ENCODE measurements at places on chromosomes 16 and 17.

DNA sequence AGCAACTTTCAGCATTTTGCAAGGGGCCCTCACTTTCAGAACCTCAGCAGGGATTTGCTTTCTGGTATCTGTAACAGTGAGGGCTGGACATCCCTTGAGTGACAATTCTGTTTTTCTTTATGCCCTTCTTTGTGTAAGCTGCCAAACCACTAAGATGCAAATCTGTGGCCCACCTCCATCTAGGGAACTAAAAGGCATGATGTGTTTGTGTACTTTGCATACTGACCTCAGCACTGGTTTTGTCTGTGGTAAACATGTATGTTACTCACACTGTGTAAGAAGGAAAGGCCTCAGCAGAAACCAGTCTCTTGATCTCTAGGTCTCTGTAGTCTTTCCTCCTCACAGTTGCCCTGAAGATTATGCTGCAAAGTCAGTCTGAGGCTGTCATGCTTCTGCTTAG is 396.6 kb upstream of the DYNLRB2 start:
- DNase-seq = no peak

GRCh38 chr16:82476786-82477185 is 150.0 kb upstream of the CDH13 start:
- DNase-seq = no peak

DNA sequence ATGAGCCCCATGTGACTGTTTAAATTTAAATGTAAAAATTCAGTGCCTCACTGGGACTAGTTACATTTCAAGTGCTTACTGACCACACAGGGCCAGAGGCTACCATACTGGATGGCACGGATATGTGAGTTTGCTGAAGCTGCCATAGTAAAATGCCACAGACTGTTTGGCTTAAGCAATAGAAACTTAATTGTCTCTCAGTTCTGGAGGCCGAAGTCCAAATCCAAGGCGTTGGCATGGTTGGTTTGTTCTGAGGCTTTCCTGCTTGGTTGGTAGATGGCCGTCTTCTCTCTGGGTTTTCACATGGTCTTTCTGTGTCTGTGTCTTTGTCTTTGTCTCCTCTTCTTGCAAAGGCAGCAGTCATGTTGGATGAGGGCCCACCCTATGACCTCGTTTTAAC is 878.9 kb upstream of the RBFOX1 start:
- no peak for DNase-seq

DNA sequence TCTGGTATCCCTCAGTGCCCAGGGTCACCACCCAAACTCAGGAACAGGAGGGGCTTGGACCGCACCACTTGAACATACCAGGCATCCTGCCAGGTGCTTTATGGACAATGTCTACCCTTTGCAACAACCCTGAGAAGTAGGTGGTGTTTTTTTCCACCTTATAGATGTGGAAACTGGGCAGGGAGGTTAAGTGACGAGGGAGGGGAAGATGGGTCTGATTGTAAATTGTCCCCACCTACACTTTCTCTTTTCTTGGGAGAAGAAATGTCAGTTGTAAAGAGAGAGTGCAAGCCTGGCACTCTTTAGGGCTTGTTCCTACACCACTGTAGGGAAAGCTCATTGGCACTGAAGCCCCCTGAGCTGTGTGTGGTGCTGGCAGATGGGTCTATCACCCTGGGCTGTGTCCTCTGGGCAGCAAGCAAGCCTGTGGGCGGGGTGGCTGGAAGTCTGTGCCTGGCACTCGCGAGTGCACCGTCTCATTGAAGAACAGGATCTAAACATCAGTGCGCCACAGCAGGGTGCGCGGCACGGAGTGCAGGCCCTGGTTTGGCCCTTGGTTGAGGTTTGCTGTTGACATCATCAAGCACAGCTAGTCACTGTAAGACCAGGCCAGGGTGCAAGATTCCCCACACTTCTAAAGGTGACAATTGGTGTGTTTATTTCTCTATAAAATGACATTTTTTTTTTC is 15.1 kb downstream of the NOD2 start:
- DNase-seq = no peak

GRCh38 chr16:9155871-9156270 is 64.4 kb downstream of the HAPSTR1 start:
- no peak for DNase-seq

DNA sequence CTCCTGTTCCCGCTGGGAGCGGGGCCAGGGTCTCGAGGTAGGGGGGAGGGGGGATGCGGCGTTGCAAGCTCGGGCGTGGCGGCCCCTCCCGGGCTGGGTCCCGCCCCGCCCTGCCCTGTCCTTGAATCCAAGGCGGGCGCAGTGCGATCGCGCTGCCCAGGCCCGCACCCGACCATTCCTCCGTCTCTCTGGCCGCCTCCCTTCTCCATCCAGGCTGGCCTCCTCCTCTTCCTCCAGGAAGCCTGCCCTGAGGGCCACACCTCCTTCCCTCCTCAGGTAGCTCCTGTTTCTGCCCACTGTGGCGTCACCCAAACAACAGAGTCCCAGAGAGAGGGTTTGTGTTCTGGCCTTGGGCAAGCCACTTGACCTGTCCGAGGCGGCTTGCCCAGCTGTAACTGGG is 43.0 kb upstream of the TAC4 start:
- no peak for DNase-seq

DNA sequence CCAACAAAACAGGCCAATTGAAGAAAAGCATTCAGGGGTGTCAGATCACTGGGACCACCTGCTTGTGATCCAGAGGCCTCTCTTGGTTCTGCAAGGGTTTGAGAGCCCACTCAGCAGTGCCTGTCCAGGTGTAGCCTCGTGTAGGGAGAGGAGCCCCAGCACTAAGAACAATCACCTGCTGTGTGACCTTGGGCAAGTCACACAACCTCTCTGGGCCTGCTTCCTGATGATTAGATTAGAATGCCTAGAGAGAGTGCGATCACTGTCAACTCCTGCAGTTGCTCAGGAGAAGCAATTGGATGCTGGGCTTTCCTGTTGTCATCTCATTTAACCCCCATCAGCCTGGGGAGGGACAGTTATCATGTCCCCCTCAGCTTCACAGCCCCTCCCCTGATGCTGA is 10.2 kb downstream of the DLX3 start:
- DNase-seq = no peak

GRCh38 chr17:7588553-7589203 is 1.2 kb downstream of the SOX15 start:
- DNase-seq = peak; percentile 29

GRCh38 chr16:19916064-19916463 is 31.4 kb upstream of the GPRC5B start:
- DNase-seq = no peak

DNA sequence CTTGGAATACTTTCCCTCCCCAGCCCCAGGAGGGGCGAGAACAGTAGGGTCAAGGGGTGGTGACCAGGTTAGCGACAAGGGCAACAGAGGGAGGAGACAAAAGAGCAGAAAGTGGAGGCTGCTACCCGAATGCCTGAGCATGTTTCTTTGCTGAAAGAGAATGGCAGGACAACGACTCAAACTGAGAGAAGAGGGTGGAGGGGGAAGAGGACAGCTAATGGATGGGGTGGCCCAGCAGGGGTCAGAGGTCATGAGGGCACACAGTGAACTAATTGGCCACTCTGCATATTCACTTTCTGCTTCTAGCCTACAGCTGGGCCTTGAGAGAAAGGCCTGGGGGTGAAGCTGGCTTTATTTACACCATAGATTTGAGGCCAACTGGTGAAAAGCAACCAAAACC is 19.1 kb upstream of the DDX52 start:
- DNase-seq = no peak

DNA sequence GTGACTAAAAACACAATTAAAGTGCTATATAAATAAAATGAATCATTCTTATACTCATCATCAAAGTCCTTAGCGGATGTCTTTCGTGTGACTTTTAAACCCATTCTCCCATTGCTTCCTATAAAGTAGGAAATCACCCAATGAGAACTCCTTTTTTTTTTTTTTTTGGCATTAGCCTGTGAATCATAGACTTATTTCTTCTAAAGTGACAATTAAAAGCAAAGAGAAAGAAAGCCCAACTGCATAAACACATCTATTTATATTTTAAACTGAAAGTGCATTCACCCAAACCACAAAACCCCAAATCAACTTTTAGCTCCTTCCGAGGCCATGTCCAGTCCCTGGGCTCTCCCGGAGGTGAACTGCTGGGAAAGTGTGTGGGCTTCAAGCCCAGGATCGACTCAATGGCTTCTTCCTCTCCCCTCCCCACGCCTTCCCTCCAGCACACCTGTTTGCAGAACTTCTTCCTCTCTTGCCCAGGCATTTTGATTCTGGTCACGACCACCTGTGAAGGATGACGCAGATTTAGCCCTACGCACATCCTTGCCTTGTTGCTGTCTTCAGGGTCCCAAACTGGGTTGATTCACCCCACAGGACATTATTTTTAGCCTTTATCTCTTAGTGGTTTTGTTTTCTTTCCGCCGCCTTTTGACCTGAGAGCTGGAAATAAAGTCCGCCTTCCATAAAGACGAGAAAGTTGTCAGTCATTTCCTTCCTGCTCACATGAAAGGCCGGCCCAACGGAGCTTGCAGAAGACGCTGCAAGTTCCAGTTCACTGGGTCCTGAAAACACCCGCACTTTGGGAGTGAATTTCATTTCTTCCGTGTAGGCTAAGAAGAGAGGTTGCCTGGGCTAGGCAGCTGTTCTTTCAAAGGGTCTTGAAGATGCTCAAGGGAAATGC is 166.8 kb downstream of the MAP2K6 start:
- peak; percentile 36 for DNase-seq

DNA sequence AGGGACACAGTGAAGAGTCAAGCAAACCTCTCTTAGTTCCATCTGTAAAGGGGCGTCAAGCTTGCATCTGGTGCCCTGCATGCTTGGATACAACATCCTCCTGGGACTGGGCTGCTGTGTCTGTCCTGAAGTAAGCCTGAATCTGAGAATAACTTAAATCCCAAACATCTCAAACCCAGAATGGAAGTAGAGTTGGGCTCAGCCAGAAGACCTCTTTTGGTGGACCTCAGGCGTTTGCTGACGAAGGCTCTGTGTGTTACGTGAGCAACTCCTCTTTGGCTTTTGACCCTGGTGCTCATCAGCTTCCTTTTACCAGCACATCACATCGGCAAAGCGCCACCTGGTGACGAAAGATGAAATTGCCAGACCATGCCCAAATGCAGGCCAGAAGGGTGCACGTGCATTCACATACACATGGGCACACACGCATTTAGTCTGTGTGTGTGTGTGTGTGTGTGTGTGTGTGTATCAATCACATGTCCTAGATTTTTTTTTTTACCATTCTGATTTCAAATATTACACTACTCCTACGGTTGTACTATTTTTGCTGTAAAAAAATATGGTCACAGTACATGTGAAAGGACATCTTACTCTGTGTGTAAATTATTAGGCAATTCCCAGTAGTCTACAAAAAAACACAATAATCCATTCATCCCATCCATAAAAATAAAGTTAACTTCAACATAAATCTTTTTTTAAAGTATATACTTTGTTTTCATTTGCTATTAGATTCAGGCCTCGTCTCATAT is 41.1 kb upstream of the FOXJ1 start:
- DNase-seq = peak; percentile 91

DNA sequence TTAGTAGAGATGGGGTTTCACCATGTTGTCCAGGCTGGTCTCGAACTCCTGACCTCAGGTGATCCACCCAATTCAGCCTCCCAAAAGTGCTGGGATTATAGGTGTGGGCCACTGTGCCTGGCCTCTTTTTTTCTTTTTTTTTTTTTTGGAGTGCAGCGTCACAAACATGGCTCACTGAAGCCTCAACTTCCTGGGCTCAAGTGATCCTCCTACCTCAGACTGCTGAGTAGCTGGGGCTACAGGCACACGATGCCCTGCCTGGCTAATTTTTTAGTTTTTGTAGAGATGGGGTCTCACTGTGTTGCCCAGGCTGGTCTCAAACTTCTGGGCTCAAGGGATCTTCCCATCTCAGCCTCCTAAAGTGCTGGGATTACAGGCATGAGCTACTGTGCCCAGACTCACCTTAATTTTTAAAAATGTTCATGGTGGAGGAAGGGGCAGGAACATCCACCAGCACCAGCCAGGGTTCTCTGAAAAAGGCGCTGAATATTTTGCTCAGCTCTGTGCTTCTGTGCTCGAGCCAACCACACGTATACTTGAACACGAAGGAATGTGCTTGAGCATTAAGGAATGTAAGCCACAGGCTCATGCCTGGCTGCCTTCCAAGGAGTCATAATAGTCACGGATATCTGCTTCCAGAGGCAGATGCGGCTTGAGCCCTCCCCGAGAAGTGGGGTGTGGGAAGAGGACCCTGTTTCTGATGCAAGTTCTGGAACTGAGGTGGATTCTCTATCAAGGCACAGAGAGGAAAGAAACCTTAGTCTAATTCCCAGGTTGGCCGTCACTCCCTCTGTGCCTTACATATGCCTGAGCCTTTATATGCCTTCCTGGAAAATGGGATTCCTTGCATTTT is 65.5 kb upstream of the CREBBP start:
- peak; percentile 89 for DNase-seq

DNA sequence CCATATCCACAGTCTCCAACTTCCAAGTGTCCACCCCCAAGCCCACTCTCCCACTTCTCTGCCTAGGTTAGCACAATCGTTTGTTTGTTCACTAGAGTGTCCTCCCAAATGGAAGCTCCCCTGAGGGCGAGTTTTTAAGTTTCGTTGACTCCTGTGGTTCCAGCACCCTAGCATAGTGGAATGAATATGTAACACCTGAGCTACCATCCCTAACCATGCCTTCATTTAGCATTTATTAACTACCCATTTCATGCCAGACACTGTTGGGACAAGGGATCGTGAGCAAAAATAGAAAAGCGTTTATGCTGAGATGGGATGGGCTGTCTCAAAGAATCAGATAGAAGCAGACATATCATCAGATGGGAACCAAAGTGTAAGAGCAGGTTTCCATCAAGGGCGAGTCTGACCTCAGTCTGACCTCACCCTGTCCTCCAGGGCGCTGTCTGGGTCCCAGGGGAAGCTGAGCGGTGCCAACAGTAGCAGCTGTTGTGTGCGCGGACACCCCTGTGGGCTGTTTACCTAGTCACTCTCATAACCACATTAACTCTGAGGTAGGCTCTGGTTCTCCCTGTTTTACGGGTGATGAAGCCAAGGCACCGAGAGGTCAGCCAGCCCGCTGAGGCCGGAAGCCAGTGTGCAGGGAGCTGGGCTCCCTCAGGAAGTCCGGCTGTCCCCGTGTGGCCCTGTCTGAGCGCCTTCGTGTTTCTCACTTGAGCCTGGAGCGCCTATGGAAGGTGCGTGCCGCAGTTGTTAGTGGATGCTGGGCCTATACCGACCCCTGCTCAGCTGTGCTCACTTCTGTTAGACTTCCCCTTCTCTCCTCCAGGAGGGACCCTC is 6.2 kb downstream of the CNP start:
- no peak for DNase-seq
